Cardiac fibroblast (primary cell): ENCODE measurements at places on chromosomes 6 and 20.

- DNase-seq, result no peak
These were observed 51.9 kb downstream of the GRM4 start for GRCh38 chr6:34093854-34094430.

GRCh38 chr6:124080483-124080882 lies 276.8 kb downstream of the NKAIN2 start:
- DNase-seq, result no peak

GRCh38 chr6:159969204-159969912 lies 476 bp downstream of the IGF2R start:
- peak; percentile 43 for DNase-seq

DNA sequence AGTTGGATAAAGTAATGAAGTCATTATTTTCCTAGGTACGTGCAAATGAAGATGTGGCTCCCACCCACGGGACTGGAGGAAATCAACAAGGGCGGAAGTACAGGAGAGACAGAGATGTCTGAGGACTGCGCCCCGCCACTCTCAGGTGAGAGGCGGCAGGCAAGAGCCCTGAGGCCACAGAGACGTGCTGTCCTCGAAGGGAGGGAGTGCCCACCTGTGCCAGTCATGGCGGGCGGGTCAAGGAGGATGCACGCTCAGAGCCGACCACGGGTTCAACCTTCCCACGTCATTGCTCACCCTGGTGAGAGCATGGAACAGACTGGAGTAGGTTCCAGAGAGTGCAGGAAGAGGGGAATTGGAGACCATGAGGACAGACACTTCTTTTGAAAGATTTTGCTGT lies 12.7 kb downstream of the CST8 start:
- no peak for DNase-seq

DNA sequence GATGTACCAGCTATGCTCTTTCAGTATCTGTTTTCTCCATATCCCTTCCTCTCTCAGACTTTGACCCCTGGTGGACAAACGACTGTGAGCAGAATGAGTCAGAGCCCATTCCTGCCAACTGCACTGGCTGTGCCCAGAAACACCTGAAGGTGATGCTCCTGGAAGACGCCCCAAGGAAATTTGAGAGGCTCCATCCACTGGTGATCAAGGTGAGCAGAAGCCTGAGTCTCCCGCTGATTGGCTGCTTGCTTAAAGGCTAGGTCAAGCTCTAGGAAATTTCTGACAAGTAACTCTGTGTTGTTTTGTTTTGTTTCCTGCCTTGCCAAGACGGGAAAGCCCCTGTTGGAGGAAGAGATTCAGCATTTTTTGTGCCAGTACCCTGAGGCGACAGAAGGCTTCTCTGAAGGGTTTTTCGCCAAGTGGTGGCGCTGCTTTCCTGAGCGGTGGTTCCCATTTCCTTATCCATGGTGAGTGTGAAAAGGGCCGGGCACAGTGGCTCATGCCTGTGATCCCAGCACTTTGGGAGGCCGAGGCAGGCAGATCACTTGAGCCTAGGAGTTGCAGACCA lies 28.6 kb downstream of the C6orf89 start:
- peak; percentile 42 for DNase-seq

DNA sequence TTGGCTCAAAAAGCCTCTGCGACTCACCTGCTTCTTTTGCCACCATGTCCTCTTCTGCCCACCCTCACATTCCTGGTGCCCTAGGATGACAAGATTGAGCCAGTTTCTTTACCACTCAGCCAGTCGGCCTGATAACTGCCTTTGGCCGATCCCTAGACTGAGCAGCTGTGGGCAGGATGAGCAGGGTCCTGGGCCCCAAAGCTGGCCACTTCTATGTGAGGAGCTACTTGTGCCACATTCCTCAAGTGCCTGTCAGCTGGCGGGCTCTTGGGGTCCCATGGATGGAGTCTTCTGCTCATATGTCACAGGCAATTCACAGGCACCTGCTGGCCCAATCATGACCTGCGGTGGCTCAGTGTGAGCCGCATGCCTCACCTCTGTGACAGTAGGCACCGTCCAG lies 16.5 kb downstream of the DYNLRB1 start:
- DNase-seq, result no peak

- DNase-seq, result no peak
These were observed 113.0 kb upstream of the SLC22A23 start for GRCh38 chr6:3569816-3570215.

DNA sequence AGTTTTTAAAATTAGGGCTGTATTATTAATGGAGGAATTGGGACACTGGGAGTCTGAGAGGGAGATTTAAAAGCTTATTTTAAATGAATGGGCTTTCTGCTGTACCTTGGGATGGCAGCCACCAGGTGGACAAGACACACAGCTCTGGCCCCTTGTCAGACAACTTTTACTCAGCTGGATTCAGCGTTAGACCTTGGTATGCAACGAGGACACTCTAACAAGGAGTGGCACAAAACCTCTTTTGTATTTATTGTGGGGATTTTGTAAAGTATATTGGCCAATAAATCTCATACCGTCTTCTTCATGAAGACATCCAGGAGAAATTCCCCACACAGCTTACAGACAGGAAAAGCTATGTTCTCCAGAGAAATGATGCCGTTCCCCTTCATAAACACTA lies 105.7 kb downstream of the LCA5 start:
- DNase-seq, result no peak

GRCh38 chr6:164415832-164416563 lies 893.4 kb downstream of the C6orf118 start:
- no peak for DNase-seq

DNA sequence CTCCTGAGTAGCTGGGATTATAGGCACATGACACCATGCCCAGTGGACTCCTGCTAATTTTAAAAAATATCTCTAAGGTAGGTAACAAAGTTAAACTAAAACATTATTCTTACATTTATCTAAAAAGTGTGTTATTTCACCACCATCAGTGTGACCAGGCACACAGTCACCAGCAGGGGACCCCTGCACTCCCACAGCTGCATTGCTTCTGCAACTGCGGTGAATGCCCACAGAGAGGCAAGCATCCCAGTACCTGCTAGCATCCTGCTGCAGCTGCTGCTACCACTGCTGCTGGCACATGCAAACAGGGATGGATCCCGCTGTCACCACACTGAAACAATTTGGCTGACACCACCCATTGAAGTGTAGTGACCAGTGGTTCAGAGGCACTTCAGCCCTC lies 21.9 kb upstream of the EPB41L2 start:
- DNase-seq, result no peak

GRCh38 chr6:89985751-89986493 lies 91.7 kb downstream of the GJA10 start:
- peak; percentile 69 for DNase-seq

- DNase-seq, result no peak
These were observed 18.1 kb downstream of the RBM38 start for GRCh38 chr20:57409316-57409671.

DNA sequence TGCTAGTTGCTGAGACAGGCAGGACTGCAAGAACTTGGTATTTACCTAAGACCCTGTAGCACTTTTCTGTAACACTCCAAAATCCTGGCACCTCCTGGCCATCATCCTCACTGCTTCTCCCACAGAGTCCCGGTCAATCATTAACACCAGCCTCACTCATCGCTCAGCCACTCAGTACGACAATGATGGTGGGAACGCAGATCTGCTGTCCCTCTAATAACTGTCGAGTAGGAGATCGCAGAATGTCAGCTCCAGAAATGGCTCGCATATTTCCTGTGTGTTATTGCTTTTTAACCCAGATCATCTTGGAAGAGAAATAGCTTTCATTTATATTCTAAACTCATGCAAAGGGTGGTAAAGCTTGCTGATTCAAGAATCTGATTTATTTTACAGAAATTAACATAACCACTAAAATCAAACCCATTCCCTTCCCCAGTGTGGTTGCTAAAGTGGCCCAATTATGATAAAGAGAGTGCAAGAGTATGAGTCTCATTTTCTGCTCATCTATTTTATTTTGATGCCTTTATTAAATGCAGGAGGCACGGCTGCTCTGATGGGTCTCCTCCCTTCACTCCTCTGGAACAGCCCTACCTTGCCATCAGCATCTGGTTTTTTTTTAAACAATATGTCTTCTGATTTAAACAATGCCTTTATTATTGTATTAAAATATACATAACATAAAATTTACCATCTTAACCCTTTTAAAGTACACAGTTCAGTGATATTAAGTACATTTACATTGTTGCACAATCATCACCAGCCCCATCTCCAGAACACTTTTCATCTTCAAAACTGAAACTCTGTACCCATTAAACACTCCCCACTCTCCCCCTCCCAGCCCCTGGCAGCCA lies 28.3 kb upstream of the GGTLC1 start:
- no peak for DNase-seq

DNA sequence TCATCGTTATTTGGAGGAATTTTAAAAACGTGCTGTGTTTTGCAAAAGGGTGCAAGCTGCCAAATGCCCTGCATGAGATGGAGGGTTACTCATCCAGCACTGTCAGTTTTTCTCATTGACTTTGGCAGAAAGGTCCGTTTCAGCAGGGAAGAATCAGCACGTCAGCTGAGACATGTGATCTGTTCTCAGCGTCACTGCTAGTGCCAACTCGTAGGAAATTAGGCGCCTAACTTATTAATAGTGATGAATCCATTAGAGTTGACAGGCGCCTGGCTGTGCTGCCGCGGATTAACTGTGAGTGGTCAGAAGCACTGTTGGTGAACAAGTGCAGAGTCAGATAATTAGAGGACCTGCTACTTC lies 175.5 kb upstream of the FOXQ1 start:
- peak; percentile 24 for DNase-seq

DNA sequence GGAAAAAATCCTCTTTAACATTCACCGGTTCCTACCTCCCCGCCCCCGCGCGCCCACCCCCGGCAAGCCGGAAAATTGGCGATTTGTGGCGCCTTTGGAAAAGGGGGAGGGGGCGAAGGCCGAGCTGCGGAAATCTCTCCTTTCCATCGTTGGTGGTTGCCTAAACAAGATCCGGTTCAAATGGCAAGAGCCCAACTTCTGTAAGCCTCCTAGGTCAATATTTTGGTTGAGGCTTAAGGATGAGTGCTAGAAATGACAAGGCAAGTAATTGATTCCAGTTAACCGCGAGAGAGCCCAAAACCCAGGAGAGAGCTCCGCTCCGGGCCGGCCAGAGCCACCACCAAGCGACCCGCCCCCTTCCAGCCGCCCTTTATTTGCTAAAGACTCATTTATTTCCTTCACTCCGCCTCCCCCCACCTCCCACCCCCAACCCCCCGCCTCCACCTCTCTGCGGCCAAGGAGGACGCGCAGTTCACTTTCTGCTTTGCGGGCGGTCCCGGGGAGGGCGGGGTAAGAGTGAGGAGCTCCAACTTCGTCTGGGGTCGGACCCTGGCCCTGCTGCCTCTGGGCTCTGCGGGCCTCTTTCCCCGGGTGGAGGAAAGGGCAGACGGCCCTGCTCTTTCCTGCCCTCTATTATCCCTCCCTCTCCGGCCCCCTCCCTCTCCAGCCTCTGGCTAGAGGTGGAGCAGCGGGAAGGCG lies 838 bp upstream of the NKX2-2 start:
- DNase-seq, result no peak

- DNase-seq, result peak; percentile 86
These were observed 27.2 kb upstream of the POU5F1 start for GRCh38 chr6:31197559-31198305.

GRCh38 chr20:44028003-44028730 lies 113.5 kb downstream of the TOX2 start:
- peak; percentile 5 for DNase-seq

DNA sequence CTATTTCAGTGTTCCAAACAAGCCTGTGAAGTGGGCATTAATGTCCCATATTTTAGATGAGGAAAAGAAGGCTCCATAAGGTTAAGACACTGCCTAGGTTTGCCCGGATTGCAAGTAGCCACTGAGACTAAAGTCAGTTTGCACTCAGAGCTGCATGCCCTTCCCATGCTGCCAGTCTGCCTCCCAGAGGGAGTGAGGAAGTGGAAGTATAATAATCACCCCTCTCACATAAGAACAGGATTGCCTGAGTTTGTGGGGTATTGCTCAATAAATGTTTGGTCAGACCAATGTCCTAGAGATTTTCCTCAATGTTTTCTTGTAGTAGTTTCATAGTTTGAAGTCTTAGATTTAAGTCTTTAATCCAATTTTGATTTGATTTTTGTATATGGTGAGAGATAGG lies 43.9 kb upstream of the CLIC5 start:
- DNase-seq, result peak; percentile 44

DNA sequence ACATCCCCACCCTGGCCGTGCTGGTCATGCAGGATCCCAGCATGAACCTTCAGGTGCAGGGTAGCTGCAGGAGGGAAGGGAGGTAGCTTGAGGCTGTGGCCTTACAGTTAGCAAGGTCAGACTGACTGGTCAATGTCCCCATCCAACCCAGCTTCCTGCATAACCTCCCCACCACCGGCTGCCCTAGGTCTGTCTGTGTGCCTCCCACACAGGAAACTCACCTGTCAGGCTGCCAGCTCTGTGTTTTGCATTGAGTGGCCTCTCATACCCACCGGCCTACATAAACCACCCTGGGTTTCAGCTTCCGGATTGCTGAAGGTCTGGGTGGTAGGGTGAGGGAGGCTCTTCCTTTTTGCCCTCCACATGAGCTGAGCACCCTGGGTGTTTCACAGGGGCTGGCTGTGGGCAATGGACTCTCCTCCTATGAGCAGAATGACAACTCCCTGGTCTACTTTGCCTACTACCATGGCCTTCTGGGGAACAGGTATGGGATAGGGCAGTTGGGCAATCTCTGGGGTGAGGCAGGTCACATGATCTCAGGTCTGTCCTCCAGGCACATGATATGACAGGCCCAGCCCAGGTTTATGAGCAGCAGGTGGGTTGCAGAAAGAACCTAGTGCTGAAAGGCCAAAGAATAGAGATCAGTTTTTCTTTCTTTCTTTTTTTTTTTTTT lies 1.8 kb downstream of the CTSA start:
- no peak for DNase-seq

DNA sequence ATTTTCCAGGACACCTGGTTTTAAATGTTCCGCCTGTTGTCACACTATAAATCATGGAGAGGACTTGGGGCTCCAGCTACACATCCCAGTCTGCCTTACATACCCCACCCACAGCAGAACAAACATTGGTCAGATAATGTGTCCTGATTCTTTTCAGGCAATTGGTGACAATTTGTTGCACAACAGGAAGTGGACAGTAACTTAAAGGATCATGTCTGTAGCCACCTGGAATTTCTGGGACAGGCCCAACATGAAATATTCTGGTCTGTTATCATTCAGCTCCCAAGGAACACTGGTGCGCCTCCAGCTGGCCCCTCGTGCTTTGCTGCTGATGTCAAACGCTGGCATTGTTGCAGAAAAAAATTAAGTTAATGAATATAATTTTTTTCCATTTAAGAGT lies 117.2 kb downstream of the SOBP start:
- peak; percentile 49 for DNase-seq

- DNase-seq, result peak; percentile 2
These were observed 448.0 kb downstream of the EYS start for GRCh38 chr6:65259059-65259458.

- DNase-seq, result no peak
These were observed 17.1 kb downstream of the MYT1 start for GRCh38 chr20:64181391-64181790.
